ENCODE measurements at places on chromosomes 11 and 22.

GRCh38 chr11:13896175-13896980, 66.1 kb upstream of the SPON1 start:
- DNase-seq, result no peak

GRCh38 chr22:40234658-40235057, 56.9 kb downstream of the TNRC6B start:
- no peak for DNase-seq

DNA sequence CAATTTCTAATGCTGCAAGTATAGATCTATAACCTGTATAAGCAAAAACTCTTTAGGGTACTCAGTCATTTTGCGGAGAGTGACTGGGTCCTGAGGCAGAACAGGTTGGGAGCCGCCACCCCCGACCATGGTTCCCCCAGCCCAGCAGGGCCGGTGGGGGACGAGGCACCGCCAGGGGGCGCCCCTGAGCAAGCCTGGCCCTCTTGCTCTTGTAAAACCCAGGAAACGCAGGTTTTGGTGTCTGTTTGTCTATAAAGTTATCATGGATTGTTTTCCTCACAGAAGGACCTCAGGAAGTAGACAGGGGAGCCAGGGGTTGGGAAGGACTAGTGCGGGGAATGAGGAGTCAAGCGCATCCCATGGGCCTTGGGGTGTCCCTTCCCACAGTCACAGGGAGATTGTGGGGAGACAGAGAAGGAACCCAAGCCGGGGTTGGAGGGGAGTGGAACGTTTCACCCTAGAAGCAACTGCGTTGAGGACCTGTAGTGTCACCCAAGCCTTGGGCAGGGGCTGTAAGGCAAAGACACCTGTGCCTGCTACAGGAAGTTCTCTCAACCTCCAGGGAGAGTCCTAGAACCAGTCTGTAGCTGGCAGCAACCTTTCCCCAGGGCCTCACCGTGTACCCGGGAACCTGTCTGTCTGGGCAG, 26.4 kb downstream of the KCTD17 start:
- DNase-seq, result peak; percentile 75

DNA sequence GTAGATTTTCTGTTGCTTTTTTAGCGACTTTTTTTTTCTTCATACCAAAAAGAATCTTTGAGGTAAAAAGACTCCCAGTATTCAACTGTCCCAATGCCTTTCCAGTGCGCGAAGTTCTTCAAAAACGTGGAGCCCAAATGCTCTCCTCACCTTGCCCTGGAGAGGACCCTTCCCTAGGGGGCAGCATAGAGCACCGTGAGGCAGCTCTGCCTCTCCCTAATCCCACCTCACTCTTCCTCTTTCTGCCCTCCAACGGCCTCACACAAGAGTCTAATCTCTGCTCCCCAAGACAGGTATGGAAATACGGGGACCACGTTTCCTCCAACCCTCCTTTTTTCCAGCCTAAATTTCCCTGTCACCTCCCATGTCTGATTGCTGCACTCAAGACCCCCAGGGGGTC, 117.5 kb upstream of the ALX4 start:
- peak; percentile 53 for DNase-seq

- peak; percentile 85 for DNase-seq
These were observed 927 bp downstream of the PRCP start for GRCh38 chr11:82899186-82899820.

- DNase-seq, result no peak
These were observed 172.0 kb upstream of the B3GAT1 start for GRCh38 chr11:134584001-134584561.

- peak; percentile 92 for DNase-seq
These were observed 7.3 kb downstream of the USP47 start for GRCh38 chr11:11848891-11849746.

DNA sequence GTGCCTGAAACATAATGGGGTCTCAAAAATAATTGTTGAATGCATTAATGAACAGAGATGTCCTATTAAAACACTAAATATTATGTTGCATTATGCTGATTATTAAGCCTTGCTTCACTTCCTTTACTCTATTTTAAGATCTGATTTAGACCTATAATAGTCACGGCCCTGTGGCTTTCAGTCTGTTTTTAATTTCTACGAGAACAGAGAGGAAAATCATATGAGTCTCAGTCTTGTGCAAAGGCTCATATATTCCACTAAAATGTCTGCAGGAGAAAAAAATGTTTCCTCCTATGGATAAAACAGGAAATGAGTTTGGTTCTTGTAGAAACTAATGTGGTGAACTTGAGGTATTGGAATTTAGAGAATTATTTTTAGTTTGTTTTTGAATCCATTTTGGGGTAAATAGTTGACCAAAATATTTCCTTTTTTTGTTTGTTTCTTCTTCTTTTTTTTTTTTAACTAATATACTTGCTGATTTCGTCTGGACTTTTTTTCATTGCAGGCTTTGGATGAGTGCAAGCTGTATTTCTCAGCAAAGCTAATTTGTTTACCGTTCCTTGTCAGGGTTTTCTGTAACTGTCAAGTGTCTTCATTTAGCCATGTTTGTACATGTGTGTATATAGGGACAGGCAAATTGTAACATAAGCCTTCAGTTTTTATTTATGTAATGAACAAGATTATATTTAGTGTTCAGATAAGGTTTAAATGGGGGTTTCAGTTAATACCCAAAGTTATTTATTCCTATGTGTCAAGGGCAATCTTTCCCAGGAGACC, 139.1 kb upstream of the DDI1 start:
- DNase-seq, result peak; percentile 13

- DNase-seq, result peak; percentile 58
These were observed 19.8 kb downstream of the ARL14EP start for GRCh38 chr11:30342736-30343166.

DNA sequence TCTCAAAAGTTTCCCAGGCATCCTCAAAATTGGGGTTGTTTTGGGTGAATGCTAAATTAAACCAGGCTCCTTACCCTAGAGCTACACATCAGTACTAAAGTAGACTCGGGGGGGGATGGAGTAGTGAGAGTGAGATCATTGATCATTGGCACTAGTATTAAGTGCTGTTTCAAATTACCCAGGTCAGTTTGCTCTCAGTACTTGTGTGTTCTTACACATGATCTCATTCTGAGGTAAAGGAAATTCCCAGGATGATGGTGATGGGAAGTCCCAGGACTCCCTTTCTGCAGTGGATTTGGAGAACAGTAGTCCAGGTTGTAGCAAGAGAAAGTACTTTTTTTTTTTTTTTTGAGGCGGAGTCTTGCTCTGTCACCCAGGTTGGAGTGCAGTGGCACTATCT, 12.5 kb downstream of the RBM4 start:
- DNase-seq, result no peak

DNA sequence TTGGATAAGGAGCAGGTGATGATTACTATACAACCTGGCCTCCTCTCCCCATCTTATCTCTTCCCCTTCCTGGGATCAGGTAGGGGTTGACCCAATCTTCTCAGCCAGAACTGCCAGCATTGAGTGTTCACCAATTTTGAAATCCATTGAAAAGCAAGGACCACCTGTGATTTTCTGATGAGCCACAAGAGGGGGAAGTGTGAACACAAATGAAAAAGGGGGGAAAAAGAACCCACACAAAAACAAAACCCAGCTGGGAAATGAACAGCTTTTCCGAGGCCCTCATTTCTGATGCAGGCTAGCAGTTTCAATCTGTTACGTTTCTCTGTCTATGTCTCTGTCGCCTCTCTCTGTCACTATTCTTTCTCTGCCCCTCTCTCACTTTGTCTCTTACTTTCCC, 161.9 kb downstream of the INSC start:
- peak; percentile 21 for DNase-seq

DNA sequence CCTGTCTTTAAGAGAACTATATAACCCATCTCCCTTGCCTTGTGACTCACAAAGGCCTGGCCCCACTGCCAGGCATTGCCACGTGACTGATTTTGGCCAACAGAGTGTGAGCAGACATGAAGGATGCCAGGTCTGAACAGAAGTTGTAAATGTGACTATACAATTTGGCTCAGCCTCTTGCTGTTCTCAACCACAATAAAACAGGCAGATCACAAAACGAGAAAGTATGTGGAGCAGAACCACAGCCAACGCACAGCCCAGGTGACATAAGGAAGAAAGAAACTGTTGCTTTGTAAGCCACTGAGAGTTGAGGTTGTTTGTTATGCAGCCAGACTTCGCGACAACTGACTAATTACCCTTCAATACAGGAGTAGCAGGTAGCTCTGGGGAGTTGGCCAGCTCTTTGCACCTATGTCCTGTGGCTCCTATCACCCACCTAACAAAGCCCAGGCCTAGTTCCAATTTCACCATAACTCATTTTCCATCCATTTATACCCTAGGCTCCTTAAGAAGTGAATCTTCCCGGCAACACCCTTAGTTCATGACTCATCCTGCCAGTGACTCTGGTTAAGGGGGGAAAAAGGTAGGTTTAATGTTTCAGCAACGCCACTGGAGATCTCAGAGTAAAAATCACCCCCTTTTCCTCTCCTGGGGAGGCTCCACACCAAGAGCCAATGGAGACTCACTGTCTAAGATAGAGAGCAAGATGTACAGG, 53.7 kb downstream of the GALNT18 start:
- no peak for DNase-seq

DNA sequence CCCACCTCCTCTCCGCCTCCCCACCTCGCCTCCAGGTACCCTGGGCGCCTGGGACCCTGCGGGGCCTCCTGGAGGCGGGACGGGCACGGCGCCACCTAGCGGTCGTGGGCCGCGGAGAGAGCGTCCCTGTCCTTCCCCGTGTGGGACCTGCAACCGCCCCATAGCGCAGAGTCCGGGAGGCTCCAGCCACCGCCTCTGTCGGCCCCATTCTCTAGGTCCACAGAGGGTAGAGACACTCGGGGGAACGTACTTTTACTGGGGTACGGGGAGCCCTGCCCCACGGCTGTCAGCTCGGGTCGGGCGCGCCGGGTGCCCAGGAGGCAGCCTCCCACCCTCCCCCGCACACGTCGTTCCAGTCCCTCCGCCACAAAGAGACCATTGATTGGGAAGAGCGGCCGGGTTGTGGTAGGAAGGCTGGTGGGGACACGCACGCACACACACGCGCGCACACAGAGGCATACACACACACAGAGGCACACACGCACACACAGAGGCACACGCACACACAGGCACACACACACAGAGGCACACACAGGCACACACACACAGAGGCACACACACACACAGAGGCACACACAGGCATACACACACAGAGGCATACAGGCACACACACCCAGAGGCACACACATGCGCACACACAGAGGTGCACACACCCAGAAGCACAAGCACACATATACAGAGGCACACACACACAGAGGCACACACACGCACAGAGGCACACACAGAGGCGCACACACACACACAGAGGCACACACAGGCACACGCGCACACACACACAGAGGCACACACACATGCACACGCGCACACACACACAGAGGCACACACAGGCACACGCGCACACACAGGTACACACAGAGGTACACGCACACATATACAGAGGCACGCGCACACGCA, 12.6 kb upstream of the NECTIN1 start:
- peak; percentile 76 for DNase-seq

DNA sequence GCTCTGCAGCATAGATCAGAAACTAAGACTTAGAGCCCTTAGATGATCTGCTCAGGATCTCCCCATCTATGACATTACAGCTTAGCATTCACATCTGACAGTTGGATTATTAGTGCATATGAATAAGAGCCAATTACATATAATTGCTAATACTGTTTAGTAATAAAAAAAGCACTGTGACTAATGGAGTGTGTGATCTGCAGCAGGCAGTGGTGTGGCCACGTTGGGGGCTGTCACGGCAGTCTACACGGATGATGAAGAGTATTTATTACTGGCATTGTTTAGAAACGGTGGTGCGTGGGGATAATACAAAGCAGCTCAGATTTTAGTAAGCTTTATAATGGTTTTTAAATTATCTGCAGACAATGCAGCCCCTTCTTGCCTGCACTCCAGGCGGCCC, 93.5 kb upstream of the TIMP3 start:
- no peak for DNase-seq

- no peak for DNase-seq
These were observed 46.8 kb upstream of the LDLRAD3 start for GRCh38 chr11:35897019-35897418.

DNA sequence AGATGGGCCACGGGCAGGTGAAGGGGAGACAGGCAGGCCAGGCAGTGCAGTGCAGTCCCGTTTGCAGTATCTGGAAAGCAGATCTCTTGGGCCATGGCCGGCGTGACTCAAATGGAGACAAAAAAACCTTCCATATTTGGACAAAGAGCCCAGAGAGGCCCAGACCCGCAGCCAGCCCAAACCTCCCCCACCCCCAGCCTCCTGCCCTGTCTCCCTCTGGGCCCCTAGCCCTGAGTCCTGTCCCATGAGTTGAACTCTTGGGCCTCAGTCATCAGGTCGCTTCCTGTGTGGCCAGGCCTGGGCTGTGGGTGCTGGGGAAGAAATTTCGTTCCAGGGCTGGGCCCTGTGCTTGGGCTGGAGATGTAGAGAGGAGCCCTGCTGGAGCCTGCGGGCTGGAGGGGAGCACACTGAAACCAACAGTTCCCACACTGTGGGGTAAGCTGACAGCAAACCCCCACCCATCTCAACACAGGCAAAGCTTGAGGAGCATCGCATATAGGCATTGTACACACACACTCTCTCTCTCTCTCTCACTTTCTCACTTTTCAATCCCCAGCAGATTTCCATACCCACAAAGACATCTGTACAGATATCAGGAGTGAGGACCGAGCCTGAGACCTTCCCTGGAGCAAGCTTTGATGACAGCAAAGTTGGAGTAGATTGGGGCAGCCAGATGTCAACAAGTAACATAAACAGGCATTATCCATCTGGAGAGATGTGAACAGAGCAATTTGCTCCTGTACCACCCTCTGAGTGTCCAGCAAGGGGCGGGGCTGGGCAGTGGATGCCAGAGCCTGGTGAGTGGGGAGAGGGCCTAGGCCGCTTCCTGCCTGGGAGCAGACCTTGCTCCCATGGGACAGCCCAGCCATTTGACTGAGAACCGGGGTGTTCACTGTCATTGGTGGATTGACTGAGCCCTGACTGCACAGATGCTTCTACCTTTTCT, 17.2 kb downstream of the ARHGEF17 start:
- no peak for DNase-seq

DNA sequence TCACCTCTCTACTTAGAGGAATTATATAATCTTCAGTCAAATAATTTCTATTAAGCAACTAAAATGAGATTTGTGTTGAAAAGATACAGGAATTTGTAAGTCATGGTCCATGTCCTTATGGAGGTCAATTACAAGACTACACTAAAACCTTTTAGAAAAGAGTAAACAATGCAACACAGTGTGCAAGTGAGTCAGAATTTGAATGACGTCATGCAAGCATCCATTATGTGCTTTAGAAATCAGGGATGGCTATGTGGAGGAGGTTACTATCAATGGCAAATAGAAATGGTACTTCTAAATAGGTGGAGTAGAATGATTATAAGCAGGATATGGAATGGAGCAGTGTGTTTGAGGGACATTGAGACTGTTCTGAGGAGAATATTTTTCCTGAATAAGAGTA, 16.6 kb downstream of the OR10D3 start:
- DNase-seq, result no peak

DNA sequence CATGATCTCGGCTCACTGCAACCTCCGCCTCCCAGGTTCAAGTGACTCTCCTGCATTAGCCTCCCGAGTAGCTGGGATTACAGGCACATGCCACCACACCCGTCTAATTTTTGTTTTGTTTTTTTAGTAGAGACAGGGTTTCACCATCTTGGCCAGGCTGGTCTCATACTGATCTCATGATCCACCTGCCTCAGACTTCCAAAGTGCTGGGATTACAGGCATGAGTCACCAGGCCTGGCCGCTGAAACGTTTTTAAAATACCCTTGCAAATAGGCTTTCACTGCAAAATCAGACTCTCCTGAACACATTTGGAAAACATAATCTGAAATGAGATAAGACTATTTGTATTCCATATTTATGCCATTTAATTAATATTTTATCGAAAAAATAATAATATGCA, 826.1 kb upstream of the CNTN5 start:
- no peak for DNase-seq

- DNase-seq, result no peak
These were observed 17.9 kb downstream of the ALKBH3 start for GRCh38 chr11:43898574-43898973.

Data from hematopoietic multipotent progenitor cell treated with erythropoietin and hydrocortisone succinate and interleukin-3 and kit ligand, for 4 days (in vitro differentiated cells).